A549 (cell line): ENCODE measurements at places on chromosomes 2 and 18. TPM values are rescaled to one million over a fixed set of nuclear protein-coding genes. Genes with fewer than 3 reads are reported as not detected.
A peak's percentile ranks its signal among the peaks of the same experiment; 100 is the strongest.

GRCh38 chr2:16546128-16546754 is 119.4 kb downstream of the CYRIA start:
- peak; percentile 42 for DNase-seq

DNA sequence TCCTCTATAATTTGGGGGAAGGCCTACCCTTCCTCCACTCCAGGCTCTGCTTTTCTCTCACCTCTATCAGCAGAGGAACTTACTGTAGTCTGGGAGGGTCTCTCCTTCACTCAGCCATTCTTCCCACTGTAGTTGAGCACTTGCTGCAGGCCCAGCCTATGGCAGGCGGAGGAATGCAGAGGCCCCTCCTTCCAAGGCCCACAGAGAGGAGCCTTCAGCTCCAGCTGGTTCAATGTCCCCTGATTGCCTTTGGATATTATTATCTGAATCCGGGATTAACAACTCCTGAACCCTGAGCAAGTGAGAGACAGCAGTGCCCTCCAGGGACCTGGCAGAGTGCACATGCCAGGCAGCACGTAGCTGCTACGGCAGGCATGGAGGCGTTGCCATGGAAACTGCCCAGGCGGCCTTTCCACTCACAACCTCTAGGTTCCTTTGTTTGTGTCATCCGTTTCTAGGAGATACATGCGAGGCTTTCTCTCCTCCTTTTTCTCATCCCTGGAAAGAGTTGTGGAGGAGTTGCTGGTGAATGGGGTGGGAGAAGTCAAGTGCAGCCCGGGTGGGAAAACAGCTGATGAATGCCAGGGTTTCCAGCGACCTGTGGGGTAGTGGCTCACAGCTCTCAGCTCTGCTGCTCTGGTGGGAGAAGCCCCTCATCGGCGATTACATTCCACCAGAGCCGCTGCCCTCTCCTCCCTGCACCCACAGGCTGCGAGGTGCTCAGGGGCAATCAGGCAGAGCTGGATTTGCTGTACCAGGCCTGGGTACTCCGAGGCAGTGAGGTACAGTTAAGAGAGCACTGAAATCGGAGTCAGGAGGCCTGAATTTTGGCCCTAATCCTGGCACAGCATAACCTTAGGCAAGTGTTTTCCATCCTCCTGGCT is 55.3 kb upstream of the HK2 start:
- DNase-seq: peak; percentile 50

DNA sequence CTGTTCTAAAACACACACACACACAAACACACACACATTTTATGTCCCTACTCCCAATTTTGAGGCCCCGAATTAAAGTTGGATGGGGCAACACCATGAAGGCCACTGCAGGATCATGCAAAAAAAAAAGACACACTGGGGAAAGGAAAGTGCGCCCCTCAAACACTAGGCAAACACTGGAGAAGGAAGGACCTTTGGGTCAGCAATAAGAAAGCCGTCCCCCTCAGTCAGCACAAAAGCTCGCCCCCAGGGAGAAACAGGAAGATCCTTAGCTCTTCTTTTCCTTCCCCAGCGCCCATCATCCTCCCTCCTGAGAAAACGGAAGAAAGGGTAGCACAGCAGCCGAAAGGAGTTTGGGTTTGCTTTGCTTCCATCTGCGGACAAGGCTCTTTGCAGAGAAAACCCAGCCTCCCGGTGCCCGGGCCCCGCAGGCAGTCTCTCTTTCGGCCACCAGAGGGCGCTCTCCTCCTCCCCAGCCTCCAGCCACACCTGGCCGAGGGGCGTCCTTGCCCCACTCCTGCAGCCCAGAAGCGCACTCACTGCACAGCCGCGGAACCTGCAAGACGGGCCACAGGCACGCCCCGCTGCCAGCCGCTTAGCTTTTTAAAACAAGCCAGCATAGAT is 248.5 kb downstream of the CDH20 start:
- DNase-seq: peak; percentile 55

- DNase-seq: no peak
Observed at GRCh38 chr2:230678018-230678417, 34.6 kb upstream of the CAB39 start.

DNA sequence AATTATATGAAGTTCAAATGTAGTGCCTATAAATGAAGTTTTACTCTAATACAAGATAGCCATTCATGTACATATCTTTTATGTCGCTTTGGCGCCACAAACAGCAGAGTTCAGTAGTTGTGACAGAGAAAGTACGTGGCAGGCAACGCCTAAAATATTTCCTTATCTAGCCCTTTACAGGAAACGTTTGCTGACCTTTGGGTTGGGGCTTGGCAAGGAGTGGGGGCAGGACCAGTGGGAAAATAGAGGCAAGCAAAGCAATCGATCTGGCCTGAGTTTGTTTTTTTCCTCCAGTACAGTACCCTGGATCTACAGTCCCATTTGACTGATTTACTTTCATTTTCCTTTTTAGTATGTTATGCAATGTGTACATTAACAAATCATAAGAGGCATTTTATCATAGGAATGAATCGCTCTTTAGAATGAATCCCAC is 13.1 kb downstream of the CCDC68 start:
- DNase-seq: peak; percentile 66

GRCh38 chr2:158184556-158185343 is 83.1 kb downstream of the UPP2 start:
- no peak for DNase-seq

GRCh38 chr2:113277474-113278072 is 1.1 kb downstream of the PAX8 start:
- DNase-seq: no peak

DNA sequence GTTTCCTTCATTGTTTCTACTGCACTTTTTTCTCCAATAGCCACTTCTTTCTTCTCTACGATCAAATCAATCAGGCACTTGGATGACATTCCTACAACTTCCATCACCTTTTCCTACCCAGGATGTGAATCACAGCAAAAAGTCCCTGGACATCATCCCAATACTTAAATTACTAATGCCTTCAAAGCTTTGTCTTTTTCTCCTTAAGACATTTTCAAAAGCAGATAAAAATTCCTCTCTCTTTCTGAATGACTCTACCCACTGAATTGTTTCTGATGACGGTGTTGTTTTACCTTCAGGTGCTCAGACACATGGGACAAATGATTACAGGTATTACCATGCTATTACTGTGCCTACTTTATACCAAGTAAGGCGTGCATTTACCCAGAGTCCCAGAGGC is 500.9 kb downstream of the FBXO15 start:
- DNase-seq: no peak

Gene ANAPC1
- 42.4 to 46.9 TPM (median 45.3 TPM) in 3 replicates for polyA plus RNA-seq
